ENCODE measurements at places on chromosomes 6 and 20.

GRCh38 chr6:36426622-36427021 lies 16.0 kb downstream of the PXT1 start:
- no peak for DNase-seq

DNA sequence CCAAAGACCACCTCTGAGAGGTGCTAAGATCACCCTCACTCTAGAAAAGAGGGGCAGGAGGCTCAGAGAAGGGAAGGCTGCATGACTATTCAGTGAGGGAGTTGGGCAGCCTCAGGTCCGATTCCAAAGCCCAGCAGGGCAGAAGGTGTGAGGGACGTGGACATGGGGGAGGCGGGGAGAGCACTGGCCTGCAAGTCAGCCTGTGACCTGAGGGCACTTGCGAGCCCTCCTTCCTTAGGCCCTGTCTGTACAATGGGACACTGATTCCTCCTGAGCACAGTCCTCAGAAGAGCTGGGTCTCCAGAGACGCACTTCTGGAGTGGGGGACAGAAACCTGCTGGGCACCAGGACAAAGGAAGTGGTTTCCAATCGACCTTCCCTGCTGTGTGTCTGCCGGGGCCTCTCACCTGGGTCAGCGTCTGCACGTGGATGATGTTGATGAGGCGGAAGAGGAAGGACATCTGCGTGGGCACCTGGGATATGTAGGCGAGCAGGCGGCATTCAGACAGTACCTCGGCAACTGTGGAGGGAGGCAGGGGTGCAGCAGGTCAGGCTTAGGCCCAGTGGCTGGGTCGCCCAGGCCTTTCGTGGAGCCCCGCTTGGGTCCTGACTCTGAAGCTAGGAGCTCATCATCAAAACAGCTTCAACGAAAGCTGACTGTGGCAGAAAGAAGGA lies 48.5 kb downstream of the MYH7B start:
- no peak for DNase-seq

DNA sequence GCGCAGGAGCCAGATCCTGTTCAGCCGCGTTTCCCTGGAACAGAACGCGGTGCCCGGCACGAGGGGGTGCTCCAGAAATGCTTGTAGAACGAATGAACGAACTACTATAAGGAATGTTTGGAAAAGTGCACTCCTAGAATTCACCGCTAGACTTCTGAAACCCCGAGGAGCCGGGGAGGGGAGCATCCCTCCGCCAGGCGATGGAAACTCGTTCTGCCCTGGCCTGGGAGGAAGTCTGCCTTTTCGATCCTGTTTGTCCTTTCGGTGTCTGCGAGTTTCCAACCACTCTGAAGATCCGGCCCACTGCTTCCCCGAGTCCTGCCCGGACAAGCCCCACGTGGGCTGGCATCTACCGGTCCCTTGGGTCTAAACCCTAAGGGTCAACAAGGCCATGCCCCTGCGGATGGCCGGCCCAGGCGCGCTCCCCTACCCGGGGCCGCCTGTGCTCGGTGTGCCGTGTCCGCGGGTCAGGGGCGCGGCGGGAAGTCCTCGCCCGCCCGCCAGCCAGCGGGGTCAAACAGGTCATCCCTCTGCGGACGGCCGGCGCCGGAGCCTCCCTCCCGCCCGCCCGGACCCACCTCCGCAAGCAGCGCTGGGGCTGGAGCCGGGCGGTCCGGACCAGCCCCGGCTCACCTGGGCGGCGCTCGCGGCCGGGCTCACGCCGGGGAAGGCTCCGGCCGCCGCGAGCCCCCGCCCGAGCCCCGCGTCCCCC lies 526 bp downstream of the SULF2 start:
- peak; percentile 62 for DNase-seq

DNA sequence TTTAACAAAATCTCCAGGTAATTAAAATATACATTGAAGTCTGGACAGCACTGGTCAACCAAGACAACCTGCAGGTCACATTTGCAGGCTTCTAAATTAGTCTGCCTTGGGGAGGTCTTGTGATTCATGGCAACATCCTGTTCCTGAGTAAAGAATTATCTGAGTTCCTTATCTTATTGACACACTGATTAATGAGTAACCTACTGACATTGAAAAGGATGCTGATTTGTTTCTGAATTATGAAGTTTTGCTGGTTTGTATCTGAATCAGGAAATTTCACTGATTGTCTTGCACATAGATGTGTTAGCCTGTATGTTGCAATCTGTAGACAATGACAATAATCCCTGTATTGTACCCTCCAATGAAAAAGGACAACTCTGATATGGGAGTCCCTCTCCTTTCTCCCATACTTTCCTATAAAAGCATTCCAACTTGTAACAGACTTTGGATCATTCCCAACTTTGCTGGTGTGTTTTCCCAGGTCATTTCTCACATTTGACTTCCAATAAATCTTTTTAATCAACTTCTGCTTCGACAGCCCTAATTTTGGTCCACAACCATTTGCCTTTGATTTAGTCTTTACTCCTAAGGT lies 80.0 kb downstream of the LAMP5 start:
- no peak for DNase-seq

DNA sequence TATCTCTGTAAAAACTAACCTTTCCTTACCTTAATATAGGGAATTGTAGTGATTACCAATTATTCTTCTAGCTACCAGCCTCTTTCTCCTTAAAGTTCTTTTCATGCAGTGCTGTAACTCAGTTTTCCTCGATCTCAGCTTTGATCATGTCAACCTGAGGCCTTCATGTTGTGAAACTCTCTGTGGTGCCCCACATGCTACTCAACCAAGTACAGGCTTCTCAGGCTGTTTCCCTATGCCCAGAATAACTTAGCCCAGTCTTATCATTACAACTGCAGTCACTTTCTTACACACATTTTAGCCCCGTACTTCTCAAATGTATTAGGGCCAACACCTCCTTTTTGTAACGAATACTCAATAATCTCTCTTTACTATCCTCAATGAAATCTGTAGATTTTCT lies 90.1 kb upstream of the SUPT3H start:
- no peak for DNase-seq

DNA sequence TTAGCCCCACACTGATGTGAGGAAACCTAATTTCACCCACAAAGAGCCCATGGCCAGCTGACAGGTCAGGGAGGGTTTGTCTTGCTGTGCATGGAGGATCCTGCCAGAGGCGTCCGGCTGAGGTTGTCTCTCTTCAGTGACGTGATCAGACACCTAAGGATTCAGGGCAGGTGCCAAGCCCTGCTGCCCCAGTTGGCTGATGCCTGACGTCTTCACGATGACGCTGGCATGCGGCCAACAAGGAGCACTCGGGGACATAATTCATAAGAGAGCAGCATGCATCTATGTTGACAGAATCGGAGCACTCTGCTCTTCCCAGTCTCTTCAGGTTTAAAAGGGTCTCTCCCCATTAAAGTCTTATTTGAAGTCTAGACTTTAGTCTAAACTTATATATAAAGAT lies 47.8 kb downstream of the PSMB1 start:
- no peak for DNase-seq

GRCh38 chr6:133300896-133301295 lies 59.7 kb downstream of the EYA4 start:
- DNase-seq = no peak

GRCh38 chr20:36856691-36857635 lies 19.0 kb upstream of the TLDC2 start:
- peak; percentile 48 for DNase-seq

- no peak for DNase-seq
Observed at GRCh38 chr6:52299653-52300052, 15.1 kb upstream of the MCM3 start.

GRCh38 chr6:149275621-149276020 lies 41.9 kb upstream of the TAB2 start:
- DNase-seq = no peak

GRCh38 chr20:33475381-33476152 lies 14.3 kb upstream of the CBFA2T2 start:
- no peak for DNase-seq
